Subcutaneous preadipocyte (primary cell): ENCODE measurements at places on chromosomes 6 and 20. TPM values are rescaled to one million over a fixed set of nuclear protein-coding genes. Genes with fewer than 3 reads are reported as not detected.

The PROKR2 gene
- not detected in 2 replicates for total RNA-seq

The NDUFAF5 gene
- 12.5 and 13.9 TPM in 2 replicates for total RNA-seq

The CCN6 gene
- not detected in 2 replicates for total RNA-seq

The MCHR2 gene
- not detected in 2 replicates for total RNA-seq

The KCNK17 gene
- not detected in 2 replicates for total RNA-seq
